Neural progenitor cell (in vitro differentiated cells): ENCODE measurements at places on chromosomes 4 and X. TPM values are rescaled to one million over a fixed set of nuclear protein-coding genes. Genes with fewer than 3 reads are reported as not detected.

The SPP1 gene
- 0.54 and 1.1 TPM in 2 replicates for total RNA-seq

The LSM6 gene
- 99.3 and 227 TPM in 2 replicates for total RNA-seq

The ADAM29 gene
- total RNA-seq = 0.40 TPM in 1 of 2 replicates, not detected in the other

The NLRP2B gene
- total RNA-seq = not detected in 2 replicates

The CDKL5 gene
- 6.8 and 8.6 TPM in 2 replicates for total RNA-seq

The CMC4 gene
- total RNA-seq = 14.6 and 16.2 TPM in 2 replicates

The SLC35A2 gene
- 8.6 and 11.7 TPM in 2 replicates for total RNA-seq

The SCRG1 gene
- total RNA-seq = 0.37 and 0.40 TPM in 2 replicates

The HSFX1 gene
- total RNA-seq = 0.06 and 0.59 TPM in 2 replicates

The GPRASP1 gene
- total RNA-seq = 7.0 and 7.3 TPM in 2 replicates

The MSX1 gene
- 0.65 TPM in 1 of 2 replicates, not detected in the other for total RNA-seq

The HNRNPH2 gene
- 64.5 and 93.3 TPM in 2 replicates for total RNA-seq

The GLRA3 gene
- total RNA-seq = not detected in 2 replicates

The AKAP14 gene
- not detected in 2 replicates for total RNA-seq

The DUX4 gene
- not detected in 2 replicates for total RNA-seq
